Activated T-helper 2 cell treated with anti-CD3 and anti-CD28 coated beads, Interferon-gamma antibody, Interleukin-2, Interleukin-4, amounts not matched to agents 10 μg/mL and 5 μg/mL and 100 μg/mL, durations not matched to agents 14 hours and 24 hours and 36 hours (primary cell): ENCODE measurements at places on chromosomes 12 and 14.

- DNase-seq = no peak
These were observed 179.0 kb downstream of the CHST11 start for GRCh38 chr12:104635607-104636343.

DNA sequence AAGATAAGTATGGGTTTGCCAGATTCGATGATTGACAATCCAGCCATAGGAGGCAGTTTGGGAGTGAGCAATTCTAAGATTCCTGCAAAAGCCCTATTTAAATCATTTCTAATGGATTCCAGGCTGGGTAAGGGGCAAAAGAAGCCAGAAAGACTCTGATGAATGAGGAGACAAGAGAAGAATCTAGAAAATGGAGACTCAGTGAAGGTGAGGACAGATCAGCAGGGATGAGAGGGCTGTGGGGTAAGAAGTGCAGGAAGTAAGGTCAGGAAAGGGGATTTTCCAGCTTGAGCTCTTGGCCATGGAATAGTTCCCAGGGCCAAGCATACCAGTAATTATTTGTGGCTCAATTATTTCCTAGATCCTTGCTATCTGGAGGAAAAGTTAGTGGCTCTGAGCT is 87.3 kb downstream of the TMX1 start:
- no peak for DNase-seq

GRCh38 chr12:2325519-2325918 is 272.7 kb downstream of the CACNA1C start:
- no peak for DNase-seq

- DNase-seq = no peak
These were observed 85.7 kb upstream of the TBX3 start for GRCh38 chr12:114769634-114770033.

GRCh38 chr12:122757568-122757967 is 4.9 kb downstream of the DENR start:
- DNase-seq = no peak

GRCh38 chr12:32589165-32589865 is 89.8 kb upstream of the DNM1L start:
- peak; percentile 20 for DNase-seq

DNA sequence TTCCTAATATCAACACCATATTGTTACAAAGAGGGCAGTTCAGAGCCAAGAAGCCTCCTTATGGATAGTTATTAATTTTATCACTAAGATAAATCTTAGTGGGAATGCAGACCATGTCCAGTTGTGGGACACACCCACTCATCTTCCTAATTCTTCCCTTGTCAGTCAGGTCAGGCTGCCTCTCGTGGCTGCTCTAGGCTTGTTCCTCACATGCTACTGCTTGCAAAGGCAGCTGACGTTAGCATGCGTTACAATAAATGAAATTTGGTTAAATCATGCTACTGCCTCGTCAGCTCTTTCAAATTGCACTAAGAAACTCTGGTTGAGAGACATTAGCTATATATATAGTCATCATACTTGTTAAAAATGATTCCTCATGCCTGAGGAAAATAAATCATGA is 108.4 kb downstream of the CAND1 start:
- no peak for DNase-seq
